NCI-H1092 (cell line): ENCODE measurements at places on chromosomes 2 and 18.

DNA sequence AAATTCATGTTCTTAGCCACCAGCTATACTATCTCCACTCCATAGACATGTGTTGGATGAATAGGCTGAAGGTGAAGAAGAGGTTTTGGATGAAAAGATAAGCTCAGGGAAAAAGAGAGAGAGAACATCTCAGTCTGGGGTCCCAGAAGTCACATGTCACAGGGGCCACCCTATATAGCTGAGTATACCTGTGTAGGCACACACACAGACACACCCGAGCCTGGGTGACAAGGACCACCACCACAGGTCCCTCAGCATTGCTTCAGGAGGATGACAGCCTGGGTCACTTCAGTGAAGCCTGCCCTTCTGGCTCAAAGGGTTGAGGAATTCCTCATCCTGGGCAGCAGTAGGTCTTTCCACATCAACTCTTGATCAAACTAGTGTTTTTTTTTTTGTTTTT is 56.2 kb downstream of the POLR1A start:
- DNase-seq: no peak

DNA sequence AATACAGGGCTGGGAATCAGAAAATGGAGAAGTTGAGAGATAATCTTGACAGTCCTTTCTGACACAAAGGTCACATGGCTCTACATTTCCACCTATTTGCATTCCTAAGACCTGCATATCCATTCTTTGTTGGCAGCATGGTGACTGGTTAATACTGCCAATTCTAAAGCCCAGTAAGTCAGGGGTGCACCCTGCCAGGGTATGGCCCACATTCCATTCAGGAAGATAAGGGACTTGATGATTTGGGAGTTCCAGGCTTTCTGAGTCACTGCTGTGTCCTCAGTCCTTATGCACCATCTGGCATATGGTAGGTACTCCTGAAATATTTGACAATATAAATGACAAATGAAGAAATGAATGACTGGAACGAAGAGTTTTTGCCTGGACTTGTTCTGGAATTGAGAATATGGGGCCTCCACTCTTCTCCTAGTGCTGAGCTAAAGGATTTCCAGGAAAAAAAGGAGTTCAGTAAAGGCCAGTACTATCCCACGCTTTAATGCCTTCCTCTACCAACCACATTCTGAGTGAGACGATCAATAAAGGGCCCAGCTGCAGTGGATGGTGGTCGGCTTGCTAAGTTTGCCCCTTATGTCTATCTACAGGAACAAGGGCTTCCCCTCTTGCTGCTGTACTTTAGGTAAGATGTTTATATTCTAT is 31.7 kb upstream of the EIF2AK3 start:
- no peak for DNase-seq

GRCh38 chr2:10912796-10913455 is 1.2 kb downstream of the KCNF1 start:
- DNase-seq: no peak

DNA sequence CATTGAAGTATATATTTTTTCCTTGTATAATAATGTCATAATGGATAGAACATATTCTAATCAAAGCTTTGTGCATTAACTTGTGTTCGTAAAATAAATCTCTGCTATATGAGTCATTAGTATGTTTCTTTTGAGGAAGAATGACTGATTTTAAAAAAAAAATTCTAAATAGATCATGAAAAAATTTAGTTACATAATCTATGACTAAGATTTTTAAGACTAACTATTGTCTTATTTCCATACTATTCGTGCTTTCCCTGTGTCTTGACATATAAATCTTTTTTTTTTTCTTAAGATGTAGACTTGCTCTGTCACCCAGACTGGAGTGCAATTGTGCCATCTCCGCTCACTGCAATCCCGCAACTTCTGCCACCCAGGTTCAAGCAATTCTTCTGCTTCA is 226.1 kb downstream of the DSEL start:
- no peak for DNase-seq

DNA sequence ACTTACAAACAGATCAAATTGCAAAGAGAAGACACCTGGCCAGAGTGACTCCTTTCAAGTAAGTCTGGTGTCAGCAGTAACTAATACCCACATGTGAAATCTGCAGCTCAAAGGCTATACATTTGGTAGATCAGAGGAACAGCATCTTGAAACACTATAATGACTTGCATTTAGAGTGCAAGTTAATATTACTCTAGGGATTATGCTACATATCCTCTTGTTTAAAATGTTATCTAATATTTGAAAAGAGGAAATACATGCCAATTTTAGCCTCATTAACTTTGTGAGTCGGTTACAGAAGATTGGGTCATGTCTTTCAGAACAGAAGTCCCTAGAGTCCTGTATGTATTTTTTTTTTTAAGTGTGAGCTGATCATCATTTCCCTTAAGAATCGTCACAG is 15.2 kb downstream of the LANCL1 start:
- DNase-seq: no peak

DNA sequence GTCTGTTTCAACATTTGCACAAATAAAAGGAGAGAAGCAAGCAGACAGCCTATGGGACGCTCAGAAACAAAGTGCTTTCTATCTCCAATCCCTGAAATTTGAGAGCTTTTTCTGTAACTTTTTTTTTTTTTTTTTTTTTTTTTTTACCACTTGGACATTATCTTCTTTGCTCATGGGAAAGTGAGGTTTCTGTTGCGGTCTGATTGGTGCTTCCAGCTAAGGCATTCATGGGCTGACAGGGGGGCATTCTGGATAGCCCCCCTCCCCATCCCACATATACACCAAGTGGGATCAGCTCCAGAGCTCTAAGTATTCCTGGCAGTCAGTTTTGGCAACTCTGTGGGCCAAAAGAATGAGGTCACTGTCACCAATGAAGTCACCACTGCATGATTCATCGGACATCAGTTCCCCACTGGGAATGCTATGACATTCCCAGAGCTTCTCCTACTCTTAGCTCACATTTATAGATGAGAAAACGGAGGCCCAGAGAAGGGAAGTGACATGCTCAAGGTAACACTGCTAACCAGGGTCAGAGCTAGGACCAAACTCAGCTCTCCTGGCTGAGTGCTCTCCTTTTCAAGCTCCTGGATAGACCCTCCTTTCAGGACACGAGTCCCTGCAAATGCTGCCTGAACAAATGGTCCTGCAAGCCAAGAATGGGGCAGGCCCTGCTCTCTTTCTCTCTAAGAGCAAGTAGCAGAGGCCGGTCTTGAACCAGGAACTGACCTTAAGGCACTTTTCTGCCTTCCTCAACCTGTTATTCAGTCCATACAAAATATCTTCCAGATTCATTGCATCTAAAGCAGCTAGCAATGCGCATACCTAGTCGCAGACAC is 61.3 kb downstream of the TMEM247 start:
- DNase-seq: no peak

DNA sequence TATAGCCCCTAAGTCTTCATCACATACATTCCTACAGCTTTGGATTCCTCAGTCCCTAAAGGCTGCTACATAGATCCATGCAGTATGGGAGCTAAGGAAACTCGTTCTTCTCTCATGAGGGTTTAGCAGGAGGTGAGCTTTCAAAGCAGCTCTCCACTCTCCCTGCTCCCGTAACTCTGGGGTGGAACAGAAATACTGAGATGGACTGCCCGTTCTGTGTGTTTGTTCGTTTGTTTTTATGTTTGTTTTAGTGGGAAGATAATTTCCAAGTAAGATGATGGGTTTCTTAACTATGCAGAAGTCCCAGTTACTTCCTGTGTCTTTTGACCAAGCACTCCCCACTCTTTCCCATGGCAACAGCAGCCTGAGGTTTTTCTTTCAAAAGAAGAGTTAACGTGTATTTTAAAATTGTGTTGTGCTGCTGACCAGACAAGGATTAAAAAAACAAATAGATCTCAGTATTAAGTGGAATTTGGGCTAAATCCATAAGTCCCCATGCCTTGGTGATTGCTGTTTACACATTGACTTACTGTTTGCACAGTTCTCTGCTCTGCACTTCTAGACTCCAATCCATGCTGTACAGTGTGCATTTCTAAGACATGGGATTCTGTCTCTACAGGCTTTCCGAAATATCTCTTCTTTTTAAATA is 156.4 kb upstream of the SH3BP4 start:
- no peak for DNase-seq

- DNase-seq: no peak
Observed at GRCh38 chr2:27442920-27443282, 720 bp downstream of the KRTCAP3 start.

DNA sequence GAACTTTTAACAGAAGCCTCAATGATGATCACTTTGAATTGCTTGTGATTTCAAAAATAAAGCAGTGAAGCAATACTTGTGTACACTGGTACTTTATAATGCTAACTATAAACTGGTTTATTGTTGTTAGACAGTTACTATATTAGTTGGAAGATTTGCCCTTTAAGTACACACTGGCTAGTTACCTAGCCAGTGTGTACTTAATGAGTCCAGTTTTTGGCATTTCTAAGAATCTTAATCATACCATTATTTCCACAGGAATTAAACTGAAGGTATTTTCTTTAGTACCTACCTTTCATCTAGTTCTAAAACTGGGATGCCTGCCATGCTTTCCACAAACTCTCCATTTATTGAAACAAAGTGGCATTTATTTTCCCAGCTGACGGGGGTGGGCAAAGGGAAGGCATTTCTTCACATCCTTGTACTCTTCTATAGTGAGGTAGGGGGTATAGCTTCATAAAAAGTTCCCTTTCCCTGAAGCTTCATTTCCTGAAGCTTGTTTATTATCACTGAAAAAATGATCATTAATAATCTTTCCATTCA is 49.9 kb downstream of the UGP2 start:
- no peak for DNase-seq

DNA sequence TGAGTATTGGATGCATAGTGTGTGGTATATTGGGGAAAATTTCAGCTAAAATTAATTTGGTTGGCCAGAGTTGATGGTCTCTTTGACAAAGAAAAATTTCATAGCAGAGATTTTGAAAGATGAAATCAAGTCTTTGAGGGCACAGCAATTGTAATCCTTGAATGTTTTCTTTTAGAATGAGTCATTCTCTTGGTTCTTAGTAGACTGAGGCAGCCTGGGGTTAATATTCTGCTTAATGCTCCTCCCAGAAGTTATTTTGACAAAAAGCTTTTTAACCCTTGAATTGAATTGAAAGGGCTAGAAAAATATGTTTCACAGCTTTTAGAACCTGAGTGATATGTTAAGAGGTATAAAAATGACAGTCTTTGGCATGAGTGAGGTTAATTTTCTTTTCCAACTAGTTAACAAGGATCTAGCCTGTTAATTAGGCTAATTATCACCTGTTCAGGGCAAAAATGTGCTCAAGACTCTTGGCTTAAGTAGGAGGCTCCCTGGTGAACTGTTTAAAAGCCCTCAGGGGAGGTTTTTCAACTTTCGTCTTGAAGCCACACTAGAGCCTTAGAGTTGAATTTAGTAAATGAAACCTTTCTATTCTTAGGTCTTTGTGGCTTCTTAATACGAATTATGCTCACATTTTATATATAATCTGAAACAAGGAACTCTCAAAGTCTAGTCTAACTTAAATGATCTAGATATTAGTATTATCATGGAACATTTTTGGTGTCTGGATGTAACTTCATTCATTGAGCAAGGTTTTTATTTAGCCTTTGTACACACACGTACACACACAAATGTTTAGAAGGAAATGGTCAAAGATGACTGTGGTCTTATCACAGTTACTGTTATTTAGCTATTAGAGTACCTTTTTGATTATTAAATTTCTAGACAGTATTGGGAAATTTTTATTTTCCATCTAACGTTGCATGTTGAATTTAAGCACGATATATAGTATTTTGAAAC is 272.5 kb downstream of the ZNF407 start:
- no peak for DNase-seq

GRCh38 chr18:5064841-5065370 is 132.2 kb downstream of the AKAIN1 start:
- no peak for DNase-seq

DNA sequence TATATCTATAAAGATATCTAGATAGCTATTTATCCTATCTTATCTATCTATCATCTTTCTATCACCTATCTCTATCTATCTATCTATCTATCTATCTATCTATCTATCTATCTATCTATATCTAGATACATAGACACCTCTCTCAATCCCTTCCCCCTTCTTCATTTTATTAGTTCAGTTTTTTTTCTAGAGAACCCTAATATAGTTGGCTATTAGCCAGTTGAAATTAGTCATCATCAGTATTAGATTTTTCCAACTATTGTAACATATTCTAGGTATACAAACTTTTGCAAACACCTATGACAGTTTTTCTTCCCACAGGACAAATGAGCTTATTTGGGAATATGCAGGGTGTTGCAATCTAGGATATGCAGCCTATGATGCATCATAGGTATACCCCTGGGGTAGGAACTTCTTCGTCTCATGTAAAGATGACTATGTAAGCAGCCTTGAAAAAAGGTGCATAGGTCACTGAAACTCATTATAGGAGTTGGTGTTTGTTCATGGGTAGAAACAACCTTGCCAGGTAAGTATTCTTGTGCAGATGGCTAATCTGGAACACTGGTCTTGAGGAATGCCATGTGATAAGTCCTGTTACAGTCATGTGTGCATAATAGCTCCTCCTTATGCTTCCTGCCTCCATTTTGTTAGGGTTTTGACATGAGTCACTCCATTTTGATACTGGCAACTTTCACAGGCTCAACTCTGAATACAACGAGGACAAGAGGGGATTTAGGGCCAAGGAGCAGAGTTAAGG is 160.7 kb upstream of the ZSWIM2 start:
- no peak for DNase-seq

DNA sequence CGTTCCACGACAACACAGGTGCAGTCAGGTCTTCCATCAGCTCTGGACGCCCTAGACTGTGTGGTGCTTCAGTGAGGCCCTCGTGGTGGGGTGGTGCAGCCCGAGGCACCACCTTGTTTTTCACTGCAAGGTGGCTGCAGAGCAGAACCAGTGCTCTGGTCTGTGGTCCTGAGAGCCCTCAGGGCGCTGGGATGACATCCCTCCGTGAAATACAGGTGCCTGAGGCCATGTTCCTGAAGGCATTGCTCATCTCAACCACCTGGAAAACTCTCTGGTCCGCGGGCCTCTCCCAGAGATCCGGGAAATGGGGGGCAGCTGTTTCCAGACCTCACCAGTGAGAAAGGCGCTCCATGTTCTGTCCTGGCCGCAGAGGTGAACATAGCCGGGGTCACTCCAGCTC is 119.2 kb downstream of the ACOXL start:
- no peak for DNase-seq

DNA sequence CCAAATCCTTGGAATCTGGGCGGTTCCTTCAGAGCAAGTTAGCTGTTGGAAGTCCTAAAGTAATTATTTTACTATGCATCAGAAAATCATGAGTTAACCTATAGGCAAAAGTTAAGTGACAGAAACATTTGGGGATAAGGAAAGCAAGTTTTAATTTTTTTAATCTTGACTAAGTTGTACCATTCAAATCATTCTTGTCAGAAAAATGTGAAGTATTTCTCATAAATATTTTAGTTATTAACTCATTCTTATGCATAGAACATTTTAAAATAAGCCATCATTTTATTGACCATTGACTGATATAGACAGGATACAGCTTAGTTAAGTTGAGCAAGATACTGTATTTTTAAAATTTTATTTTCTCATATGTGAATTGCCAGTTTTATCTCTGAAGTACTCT is 98.2 kb upstream of the FOSL2 start:
- no peak for DNase-seq

GRCh38 chr2:128424406-128425171 is 105.9 kb upstream of the HS6ST1 start:
- DNase-seq: no peak

GRCh38 chr2:74003494-74004211 is 18.9 kb downstream of the TET3 start:
- no peak for DNase-seq

- DNase-seq: no peak
Observed at GRCh38 chr2:82795446-82795845, 1663.6 kb downstream of the SUCLG1 start.
